Fibroblast of skin of left quadriceps (primary cell): ENCODE measurements at places on chromosomes 3 and 15.

GRCh38 chr3:89314454-89315098, 207.2 kb downstream of the EPHA3 start:
- DNase-seq: peak; percentile 10

DNA sequence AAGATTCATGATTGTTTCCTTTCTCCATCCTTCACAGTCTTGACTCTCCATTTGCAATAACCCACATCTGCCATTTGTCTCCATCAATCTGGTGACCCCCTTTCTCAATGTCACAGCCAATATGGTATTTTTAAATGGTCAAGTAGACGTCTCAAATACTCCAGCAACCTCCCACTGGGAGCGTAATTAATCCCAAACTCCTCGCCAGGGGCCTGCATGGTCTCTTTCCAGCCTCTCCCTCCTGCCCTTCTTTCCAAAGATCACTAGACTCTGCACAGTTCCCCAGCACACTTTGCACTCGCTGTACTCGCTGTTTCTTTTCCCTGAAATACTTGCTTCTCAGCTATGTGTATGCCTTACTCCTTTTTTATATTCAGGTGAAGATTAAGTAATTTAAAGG, 115.3 kb downstream of the PLCH1 start:
- no peak for DNase-seq

DNA sequence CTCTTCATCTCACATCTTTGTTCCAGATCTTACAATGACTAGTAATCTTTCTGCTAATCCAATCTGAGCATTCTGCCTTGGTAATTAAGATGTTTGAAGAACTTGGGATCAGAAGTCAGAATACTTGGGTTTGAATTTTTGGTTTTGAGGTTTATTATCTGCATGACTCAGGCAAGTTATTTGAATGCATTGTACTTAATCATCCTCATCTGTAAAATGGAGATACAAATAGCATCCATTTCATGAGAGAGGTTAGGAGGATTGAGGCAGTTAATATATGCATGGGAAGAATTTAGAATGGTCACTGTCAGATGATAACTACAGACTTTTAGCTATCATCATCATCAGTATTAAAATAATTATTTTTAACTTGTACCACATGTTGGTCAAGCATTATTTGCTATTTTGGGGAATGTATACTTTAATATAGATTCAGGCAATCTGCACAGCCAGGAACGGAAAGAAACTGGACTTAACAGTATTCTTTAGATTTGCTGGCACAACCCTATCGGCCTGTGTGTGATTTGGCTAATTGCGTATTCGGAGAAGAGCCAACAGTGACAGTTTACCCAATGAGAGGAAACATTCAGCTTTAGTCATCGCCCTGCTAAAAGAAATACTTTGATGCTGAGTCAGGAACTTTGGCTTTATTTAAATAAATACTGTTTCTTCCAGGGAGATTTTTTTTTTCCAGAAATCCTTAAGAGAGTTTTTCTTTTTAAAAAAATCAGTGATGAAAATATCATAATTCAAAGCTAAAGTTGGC, 600.0 kb downstream of the ROBO1 start:
- peak; percentile 89 for DNase-seq

- no peak for DNase-seq
Observed at GRCh38 chr15:80630981-80631380, 64.1 kb upstream of the ABHD17C start.

GRCh38 chr3:69178838-69179739, 56.7 kb upstream of the LMOD3 start:
- DNase-seq: no peak

DNA sequence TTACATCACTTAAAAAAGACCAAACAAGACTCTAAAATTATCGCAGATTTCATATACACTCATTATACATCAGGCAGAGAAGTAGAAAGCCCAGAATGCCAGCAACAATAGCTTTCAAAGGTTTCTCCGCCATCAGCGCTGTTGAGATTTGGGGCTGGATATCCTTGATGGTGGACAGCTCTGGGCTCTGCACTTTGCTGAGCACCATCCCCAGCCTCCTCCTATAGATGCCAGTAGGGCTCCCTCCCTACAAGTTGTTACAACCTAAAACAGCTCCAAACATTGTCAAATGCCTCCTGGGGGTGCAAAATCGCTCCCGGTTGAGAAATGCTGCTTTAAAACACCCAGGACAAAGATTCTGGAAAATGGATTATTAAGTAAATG, 73.5 kb downstream of the ATP10A start:
- DNase-seq: no peak

- no peak for DNase-seq
Observed at GRCh38 chr3:170598091-170598502, 12.2 kb upstream of the SLC7A14 start.

DNA sequence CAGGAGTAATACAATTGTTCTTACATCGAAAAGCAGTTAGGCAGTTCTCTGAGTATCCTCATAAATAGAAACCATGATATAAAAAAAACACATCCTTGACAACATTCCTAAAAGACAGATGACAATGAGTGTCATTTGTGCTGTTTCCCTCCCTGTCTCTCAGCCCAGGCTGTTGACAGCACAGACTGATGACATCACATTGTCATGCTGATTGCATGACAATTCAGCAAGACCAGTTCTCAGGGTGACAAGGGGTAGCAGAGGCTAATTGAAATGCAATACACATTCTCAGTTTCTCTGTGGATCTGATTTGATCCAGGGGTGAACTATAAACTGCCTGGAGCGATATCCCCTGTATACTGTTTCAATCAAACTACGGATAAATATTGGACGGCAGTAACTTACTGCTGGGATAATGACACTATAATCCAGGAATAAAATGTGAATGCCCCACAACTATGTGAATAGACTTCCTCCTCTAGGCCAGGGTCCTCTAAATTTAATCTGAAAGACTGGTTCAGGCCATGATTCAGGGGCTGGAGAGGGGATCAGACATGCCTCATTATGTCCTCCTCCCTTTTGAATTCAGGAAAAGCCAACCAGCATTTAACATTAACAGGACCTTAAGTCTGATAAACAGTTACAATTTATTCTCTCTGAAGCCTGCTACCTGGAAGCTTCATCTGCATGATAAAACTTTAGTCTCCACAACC, 16.7 kb upstream of the EIF1B start:
- no peak for DNase-seq

DNA sequence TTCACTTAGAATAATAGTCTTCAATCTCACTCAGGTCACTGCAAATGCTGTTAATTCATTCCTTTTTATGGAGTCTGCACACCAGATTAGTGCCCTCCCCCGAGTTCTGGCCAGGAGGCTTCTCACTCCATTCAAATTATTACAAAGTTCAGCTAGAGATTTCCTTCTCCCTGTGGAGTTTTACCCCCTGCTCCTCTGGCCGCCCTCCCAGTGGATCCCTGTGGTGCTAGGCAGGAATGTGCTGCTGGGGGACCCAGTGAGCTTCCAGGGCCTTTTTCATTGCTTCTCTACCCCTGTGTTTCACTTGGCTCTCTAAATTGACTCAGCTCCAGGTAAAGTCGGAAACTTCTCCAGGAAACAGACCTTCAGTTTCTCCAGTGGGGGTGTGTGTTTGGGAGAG, 42.7 kb upstream of the CD200R1L start:
- no peak for DNase-seq

GRCh38 chr3:61627768-61628185, 66.4 kb downstream of the PTPRG start:
- DNase-seq: peak; percentile 81

GRCh38 chr15:74624020-74624602, 8.5 kb downstream of the CLK3 start:
- DNase-seq: no peak

- no peak for DNase-seq
Observed at GRCh38 chr15:31526916-31527690, 200.5 kb downstream of the KLF13 start.

DNA sequence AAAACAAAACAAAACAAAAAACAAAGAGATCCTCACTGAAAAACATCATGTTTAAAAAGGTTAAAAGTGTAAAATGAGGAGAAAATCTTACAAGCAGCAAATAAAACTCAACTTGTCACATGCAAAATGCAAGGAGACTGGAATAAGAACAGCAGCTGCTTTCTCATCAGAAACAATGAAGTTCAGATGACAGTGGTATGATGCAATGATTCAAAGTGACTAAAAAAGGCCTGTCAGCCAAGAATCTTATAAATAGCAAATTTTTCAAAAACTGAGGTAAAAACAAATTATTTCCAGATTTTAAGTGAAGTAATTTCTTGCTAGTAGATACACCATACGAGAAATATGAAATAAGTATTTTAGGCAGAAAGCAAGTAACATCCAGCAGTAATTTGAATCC, 68.6 kb upstream of the EPHA3 start:
- no peak for DNase-seq

DNA sequence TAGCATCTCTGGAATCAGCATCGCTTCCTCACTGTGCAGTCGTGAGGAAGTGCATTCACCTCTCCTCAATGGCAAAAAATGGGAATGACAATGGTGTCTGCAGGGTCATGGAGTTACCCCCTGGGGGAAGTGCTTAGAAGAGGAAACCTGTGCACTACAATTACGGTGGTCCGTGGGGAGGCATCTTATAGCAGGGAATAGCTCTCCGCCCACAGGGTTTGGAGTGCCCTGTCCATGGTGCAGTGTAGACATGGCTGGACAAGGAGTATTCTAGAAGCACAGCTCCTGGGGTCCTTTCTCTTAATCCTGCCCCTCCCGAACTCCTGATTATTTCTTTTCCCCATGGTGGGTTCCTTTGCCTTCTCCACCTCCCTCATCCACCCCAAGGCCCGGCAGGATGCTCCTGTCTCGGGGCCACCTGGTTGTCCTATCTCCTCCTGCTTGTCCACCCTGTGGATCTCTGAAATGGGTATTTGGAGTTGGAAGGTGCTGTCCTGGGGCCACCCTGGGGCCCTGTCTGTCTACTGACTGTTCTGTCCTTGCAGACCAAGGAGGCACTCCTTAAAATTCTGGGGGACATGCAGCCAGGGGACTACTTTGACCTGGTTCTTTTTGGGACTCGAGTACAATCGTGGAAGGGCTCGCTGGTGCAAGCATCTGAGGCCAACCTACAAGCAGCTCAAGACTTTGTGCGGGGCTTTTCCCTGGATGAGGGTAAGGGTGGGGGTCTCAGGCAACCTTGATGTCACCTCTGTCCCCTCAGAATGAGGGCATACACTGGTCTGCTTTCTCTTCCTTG, 5.2 kb downstream of the ITIH1 start:
- no peak for DNase-seq

GRCh38 chr15:37099319-37100108, 835 bp downstream of the MEIS2 start:
- DNase-seq: no peak
